Central memory CD8-positive, alpha-beta T cell (primary cell): ENCODE measurements at places on chromosomes 2 and 18.
A peak's percentile ranks its signal among the peaks of the same experiment; 100 is the strongest.

DNA sequence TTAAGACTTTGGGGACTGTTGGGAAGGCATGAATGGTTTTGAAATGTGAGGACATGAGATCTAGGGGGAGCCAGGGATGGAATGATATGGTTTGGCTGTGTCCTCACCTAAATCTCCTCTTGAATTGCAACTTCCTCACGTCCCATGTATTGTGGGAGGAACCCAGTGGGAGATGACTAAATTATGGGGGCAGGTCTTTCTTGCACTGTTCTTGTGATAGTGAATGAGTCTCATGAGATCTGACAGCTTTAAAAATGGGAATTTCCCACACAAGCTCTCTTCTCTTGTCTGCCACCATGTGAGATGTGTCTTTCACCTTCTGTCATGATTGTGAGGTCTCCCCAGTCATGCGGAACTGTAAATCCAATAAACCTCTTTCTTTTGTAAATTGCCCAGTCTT, 11.5 kb upstream of the MBP start:
- peaks cover 8% of the 10 kb centered on the region for H3K36me3 ChIP-seq
- H3K4me1 ChIP-seq = peaks cover 62% of the 10 kb centered on the region
- no peak overlapping the region for H3K4me3 ChIP-seq
- no peaks in the 10 kb centered on the region for H3K27me3 ChIP-seq
- peak overlapping the region; percentile 8 for H3K27ac ChIP-seq
- no peak for DNase-seq

- peaks cover 17% of the 10 kb centered on the region for H3K27me3 ChIP-seq
- H3K4me1 ChIP-seq = no peaks in the 10 kb centered on the region
- no peak overlapping the region for H3K4me3 ChIP-seq
- no peak for DNase-seq
Measured at GRCh38 chr18:58345875-58346274, 283.0 kb downstream of the ALPK2 start.

- H3K36me3 ChIP-seq = no peaks in the 10 kb centered on the region
- no peaks in the 10 kb centered on the region for H3K4me1 ChIP-seq
- no peak overlapping the region for H3K27ac ChIP-seq
- H3K4me3 ChIP-seq = no peak overlapping the region
- no peaks in the 10 kb centered on the region for H3K27me3 ChIP-seq
Measured at GRCh38 chr18:14086458-14087231, 45.6 kb downstream of the ZNF519 start.

- H3K4me3 ChIP-seq = peak overlapping the region; percentile 90
- DNase-seq = no peak
- H3K4me1 ChIP-seq = peaks cover 80% of the 10 kb centered on the region
- H3K27ac ChIP-seq = peak overlapping the region; percentile 91
Measured at GRCh38 chr18:3264362-3264761, 2.4 kb downstream of the MYL12B start.

GRCh38 chr2:120399889-120400240, 53.9 kb downstream of the INHBB start:
- DNase-seq = no peak
- H3K36me3 ChIP-seq = no peaks in the 10 kb centered on the region
- no peak overlapping the region for H3K27ac ChIP-seq
- peaks cover 49% of the 10 kb centered on the region for H3K27me3 ChIP-seq

DNA sequence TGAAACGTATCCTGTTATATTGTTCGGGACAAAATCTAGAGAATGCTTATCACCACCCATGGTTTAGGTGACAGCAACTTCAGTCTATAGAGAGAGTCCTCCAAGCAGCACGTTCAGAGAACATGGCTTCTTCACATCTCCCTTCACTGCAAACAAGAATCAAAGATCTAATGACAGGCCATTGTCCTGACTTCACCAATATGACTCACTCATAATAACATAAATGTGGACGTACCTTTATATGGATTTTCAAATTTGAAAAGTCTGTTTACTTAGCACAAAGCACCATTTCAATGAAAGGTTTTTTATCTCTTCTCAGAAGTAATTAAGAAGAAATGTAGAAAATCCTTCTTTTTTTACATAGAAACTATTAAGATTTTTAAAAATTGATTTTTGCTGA, 46.7 kb downstream of the KLF7 start:
- H3K4me3 ChIP-seq = no peak overlapping the region
- H3K36me3 ChIP-seq = peaks cover 3% of the 10 kb centered on the region
- no peak for DNase-seq
- no peak overlapping the region for H3K27ac ChIP-seq

- DNase-seq = no peak
- H3K4me1 ChIP-seq = no peaks in the 10 kb centered on the region
- H3K27ac ChIP-seq = no peak overlapping the region
- no peak overlapping the region for H3K4me3 ChIP-seq
Measured at GRCh38 chr2:80370375-80371009, 65.9 kb upstream of the LRRTM1 start.

DNA sequence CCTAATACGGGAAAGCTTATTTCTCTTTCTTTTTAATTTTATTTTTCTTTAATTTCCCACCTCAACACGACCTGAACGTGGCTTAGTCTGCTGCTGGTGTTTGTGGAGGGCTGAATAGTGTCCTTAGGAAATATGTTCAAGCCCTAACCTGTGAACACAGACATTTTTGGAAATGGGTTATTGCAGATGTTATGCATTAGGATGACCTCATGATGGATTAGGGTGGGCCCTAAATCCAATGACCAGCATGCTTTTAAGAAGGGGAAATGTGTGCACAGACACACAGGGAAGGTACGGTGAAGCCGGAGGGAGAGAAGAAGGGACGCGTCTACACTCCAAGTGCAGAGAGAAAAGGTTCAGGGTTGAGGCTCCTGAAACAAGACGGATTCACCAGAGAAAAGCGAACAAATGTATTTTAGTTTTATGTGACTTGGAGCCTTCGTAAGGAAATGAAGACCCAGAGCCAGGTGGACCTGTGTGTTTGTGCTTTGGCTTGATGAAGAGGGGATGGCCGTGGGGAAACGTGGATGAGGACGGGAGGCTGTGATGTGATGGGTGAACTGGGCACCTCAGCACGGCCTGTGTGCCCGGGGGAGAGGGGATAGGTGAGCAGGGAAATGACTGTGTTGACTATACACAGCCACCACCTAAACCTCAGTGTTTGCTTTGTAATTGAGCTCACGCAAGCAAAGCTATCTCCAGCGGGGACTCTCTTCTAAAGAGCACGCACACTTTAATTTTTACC, 37.5 kb downstream of the RTP5 start:
- peaks cover 8% of the 10 kb centered on the region for H3K4me1 ChIP-seq
- no peak overlapping the region for H3K27ac ChIP-seq
- H3K27me3 ChIP-seq = no peaks in the 10 kb centered on the region
- DNase-seq = no peak
- H3K36me3 ChIP-seq = peaks cover 1% of the 10 kb centered on the region

- peaks cover 24% of the 10 kb centered on the region for H3K36me3 ChIP-seq
- no peaks in the 10 kb centered on the region for H3K27me3 ChIP-seq
- DNase-seq = no peak
- no peaks in the 10 kb centered on the region for H3K4me1 ChIP-seq
- no peak overlapping the region for H3K27ac ChIP-seq
- H3K4me3 ChIP-seq = no peak overlapping the region
Measured at GRCh38 chr2:218746470-218746795, 35.5 kb upstream of the CYP27A1 start.

DNA sequence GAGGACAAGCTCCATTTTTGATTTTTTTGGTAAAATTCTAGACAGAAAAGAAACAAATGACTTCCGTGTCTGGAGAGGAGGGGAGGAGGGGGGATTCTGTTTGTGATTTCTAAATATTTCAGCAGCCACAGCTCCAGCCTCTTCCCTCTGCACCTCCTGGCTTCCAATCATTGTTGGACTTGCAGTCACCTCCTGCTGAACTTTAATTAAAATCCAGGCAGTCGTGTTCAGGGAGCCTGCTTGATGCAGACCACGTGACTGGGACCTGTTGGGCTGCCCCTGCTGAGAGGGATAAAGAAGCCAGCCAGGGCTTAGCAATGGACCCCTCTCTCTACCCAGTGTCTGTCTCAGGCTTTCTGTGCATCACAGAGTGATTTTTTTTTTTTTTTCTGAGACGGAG, 115.1 kb downstream of the SH3BP4 start:
- no peak overlapping the region for H3K27ac ChIP-seq
- H3K4me3 ChIP-seq = no peak overlapping the region
- no peaks in the 10 kb centered on the region for H3K4me1 ChIP-seq
- no peak for DNase-seq
- peaks cover 1% of the 10 kb centered on the region for H3K36me3 ChIP-seq

DNA sequence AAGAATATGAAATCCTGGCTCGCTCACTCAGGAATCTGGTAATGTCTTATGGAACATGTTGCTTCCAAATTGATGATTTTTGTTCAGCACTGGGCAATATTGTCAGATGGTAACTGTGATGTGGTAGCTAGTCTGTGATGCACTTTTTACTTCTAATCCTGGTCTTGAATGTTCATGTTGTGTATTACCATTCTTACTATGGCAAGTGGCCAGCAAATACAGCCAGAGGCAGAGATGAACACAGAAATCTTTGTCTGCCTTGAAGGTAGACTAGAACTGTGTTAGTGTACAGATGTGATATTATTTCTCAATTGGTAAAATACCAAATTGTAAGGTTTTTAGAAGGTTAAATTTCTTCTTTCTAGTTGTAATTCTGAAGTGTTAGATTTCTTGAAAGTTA, 83.3 kb downstream of the UBE2E3 start:
- H3K4me3 ChIP-seq = no peak overlapping the region
- DNase-seq = no peak
- H3K4me1 ChIP-seq = no peaks in the 10 kb centered on the region
- H3K27ac ChIP-seq = no peak overlapping the region

DNA sequence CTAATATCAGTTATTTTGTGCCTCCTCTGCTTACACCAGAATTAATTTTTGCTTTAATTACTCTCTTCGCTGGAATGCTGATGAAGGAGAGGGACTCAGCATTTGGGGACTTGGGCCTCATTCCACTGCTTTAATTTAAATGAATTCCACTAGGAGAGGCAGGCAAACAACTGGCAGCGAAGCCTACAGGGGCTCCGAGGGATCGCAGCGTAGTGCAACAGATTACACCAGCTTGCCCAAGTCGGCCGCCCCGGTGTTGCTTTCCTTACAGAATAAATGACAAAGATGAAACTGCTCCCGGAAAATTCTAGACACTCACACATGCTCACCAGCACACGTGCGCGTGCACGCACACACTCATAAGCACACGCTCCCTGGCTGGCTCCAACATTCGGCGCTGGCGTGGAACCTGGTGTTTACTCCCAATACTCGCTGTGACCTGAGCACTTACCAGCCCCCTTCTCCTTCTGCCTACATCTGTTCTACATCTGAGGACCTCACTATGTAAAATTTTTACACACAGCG, 175.4 kb downstream of the ZNF521 start:
- no peak for DNase-seq
- H3K4me3 ChIP-seq = no peak overlapping the region
- H3K27me3 ChIP-seq = peaks cover 18% of the 10 kb centered on the region
- no peaks in the 10 kb centered on the region for H3K36me3 ChIP-seq

DNA sequence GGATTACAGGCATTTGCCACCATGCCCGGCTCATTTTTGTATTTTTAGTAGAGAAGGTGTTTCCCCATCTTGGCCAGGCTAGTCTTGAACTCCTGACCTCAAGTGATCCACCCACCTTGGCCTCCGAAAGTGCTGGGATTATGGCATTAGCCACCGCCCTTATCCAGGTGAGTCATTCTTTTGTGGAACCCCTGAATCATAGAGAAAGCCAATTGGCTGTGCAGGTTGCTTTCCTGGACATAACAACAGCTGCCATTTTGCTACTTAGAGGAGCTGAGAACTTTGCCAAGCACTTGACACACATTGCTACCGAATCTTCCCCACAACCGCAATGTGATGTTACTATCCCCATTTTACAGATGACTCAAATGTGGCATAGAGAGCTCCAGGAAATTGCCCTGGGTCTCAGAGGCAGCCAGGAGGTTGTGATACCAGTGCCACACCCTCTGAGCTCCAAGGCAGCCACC, 36.0 kb downstream of the SETBP1 start:
- DNase-seq = no peak
- peak overlapping the region; percentile 28 for H3K4me3 ChIP-seq
- no peaks in the 10 kb centered on the region for H3K36me3 ChIP-seq
- peaks cover 34% of the 10 kb centered on the region for H3K4me1 ChIP-seq

DNA sequence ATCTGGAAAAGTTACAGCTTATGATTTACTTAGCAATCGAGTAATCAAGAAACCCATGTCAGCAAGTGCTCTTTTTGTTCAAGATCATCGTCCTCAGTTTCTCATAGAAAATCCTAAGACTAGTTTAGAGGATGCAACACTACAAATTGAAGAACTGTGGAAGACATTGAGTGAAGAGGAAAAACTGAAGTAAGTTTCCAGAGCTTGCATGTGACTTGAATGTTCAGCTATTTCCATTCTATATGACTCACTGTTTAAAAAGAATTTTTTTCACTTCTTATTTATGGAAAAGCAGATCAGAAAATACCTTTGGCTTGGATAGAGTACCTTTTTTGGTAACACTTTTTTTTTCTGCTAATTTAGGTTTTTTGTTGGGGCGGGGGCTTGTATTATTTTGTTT, 70.7 kb downstream of the PMS1 start:
- DNase-seq = no peak
- peak overlapping the region; percentile 53 for H3K27ac ChIP-seq
- H3K4me3 ChIP-seq = no peak overlapping the region
- peaks cover 8% of the 10 kb centered on the region for H3K4me1 ChIP-seq

- peaks cover 39% of the 10 kb centered on the region for H3K4me1 ChIP-seq
- DNase-seq = no peak
- H3K27ac ChIP-seq = peak overlapping the region; percentile 70
- peaks cover 2% of the 10 kb centered on the region for H3K36me3 ChIP-seq
- no peaks in the 10 kb centered on the region for H3K27me3 ChIP-seq
Measured at GRCh38 chr18:49052891-49053644, 102.3 kb upstream of the SMAD7 start.

GRCh38 chr2:37394796-37395555, 50.5 kb downstream of the QPCT start:
- H3K36me3 ChIP-seq = no peaks in the 10 kb centered on the region
- no peak overlapping the region for H3K4me3 ChIP-seq
- no peak for DNase-seq

GRCh38 chr2:122028371-122029100, 273.1 kb downstream of the TSN start:
- H3K4me3 ChIP-seq = no peak overlapping the region
- H3K36me3 ChIP-seq = no peaks in the 10 kb centered on the region
- no peak for DNase-seq
- no peak overlapping the region for H3K27ac ChIP-seq
- H3K4me1 ChIP-seq = no peaks in the 10 kb centered on the region

- H3K27me3 ChIP-seq = peaks cover 41% of the 10 kb centered on the region
- no peak overlapping the region for H3K4me3 ChIP-seq
- H3K4me1 ChIP-seq = peaks cover 14% of the 10 kb centered on the region
- no peaks in the 10 kb centered on the region for H3K36me3 ChIP-seq
- H3K27ac ChIP-seq = no peak overlapping the region
- DNase-seq = no peak
Measured at GRCh38 chr2:150484006-150484405, 3.5 kb downstream of the RND3 start.

DNA sequence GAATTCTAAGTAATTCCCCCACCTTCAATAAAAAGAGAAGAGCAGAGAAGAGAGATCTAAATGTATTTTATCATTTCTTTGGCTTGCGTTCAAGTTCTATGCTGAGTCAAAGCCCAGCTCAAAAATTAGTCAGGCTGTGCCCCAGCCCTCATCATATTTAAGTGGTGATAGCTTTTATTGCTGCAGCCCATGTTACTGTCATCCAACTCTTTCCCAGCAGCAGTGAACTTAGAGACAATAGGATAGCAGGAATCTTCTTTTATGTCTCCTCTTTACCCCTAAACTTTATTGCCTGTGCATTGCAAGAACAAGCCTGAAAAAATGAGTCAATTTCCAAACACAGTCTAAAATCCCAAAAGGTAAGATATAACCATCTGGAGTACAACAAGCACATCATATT, 1599.3 kb upstream of the PIK3C3 start:
- H3K4me3 ChIP-seq = no peak overlapping the region
- H3K36me3 ChIP-seq = no peaks in the 10 kb centered on the region
- H3K4me1 ChIP-seq = no peaks in the 10 kb centered on the region
- DNase-seq = no peak
- no peaks in the 10 kb centered on the region for H3K27me3 ChIP-seq
- H3K27ac ChIP-seq = no peak overlapping the region
